ENCODE measurements at places on chromosomes 2 and 18.

DNA sequence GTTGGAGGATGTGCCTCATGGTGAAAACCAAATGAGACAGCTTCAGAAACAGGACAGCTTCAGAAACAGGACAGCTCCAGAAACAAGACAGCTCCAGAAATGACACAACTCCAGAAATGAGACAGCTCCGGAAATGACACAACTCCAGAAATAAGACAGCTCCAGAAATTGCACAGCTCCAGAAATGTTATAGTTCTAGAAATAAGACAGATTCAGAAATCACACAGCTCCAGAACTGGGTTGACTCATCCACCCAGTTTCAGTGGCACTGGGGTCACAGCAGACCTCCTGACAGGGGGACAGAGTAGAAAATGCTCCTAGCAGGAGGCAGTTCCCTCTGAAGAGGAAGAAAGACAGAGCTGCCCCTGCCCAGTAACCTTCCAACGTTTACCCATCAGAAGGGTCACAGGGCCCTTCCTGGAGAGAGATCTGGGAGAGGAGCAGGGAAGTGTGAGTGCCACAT lies 26.9 kb upstream of the COL6A3 start:
- DNase-seq = no peak
- H3K4me3 ChIP-seq = no peak overlapping the region
- H3K36me3 ChIP-seq = no peaks in the 10 kb centered on the region
- H3K27me3 ChIP-seq = no peaks in the 10 kb centered on the region

DNA sequence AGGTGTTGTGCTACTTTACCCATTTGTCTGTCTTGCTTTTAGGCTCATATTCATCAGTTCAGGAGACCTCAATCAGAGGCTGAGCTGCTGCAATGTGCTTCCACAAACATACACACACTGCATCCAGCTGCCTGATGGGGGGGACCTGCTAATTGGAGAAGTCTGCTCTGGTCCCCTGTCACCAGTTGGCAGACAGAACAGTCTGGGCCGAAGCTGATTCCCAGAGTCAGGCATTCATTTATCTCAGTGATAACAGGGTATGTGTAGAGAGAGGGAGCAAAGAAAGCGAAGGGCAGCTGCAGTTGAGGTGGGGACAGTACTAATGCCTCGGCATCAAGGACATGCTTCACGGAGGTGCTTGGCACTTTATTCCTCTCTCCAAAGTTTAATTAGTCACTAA lies 584.3 kb upstream of the PIK3C3 start:
- no peak overlapping the region for H3K27ac ChIP-seq
- H3K27me3 ChIP-seq = no peaks in the 10 kb centered on the region

DNA sequence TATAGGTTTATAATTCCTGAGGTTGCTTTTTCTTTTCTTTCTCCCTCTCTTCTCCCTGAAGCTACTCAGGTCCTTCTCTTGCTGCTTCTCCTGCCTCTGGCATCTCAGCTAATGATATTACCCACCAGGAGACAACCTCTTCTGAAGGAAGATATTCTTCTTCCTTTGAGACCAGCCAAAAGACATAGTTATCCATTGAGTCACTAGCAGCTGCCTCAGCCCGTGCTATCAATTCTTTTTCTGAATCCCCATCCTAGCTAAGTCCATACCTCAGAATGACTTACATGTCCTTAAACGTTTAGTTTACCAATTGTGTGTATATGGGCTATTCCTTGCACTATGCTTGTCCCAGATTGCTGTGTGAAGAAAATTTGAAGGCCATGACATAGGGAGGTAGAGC lies 25.0 kb upstream of the RNF103 start:
- H3K36me3 ChIP-seq = no peaks in the 10 kb centered on the region
- H3K27ac ChIP-seq = no peak overlapping the region
- H3K4me3 ChIP-seq = no peak overlapping the region
- no peak for DNase-seq

DNA sequence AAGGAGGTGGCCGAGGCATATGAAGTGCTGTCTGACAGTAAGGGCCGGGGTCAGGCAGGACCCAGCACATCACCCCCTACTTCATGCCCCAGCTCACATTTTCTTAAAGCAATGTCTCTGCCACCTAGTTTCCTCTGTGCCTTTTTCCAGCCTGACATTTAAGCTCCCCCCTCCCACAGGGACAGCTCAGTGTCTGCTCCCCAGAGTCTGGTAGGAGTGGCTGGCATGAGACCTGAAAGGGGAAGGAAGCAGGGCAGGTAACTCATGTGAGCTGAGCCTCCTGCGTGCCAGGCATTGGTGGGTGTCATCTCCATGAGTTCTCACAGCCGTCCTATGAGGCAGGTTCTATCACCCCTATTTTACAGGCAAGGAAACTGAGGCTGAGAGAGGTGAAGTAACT lies 1.5 kb downstream of the DNAJB2 start:
- peak overlapping the region; percentile 86 for H3K4me3 ChIP-seq
- DNase-seq = no peak
- H3K27me3 ChIP-seq = no peaks in the 10 kb centered on the region
- H3K27ac ChIP-seq = no peak overlapping the region

GRCh38 chr2:141959941-141960340 lies 170.9 kb downstream of the LRP1B start:
- DNase-seq = no peak
- no peaks in the 10 kb centered on the region for H3K36me3 ChIP-seq
- no peaks in the 10 kb centered on the region for H3K4me1 ChIP-seq
- peaks cover 34% of the 10 kb centered on the region for H3K27me3 ChIP-seq

DNA sequence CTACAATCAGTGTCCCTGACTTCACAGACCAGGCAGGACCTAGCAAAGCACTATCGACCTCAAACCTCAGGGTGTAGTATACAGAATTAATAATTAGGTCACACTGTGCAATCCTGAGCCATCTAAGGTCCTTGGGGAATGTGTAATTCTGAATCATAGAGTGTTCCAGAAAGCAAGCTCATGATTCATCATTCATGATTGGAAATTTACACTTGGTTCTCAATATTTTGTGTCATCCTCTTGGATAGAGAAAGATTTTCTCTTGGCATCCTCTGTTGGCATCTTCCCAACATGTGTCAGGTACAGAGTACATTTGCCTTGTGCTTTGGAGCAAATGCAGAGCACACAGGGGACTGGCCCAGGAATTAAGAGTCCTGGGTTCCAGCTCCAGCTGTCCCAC lies 245.0 kb upstream of the NT5C1B start:
- DNase-seq = peak; percentile 62
- no peaks in the 10 kb centered on the region for H3K27me3 ChIP-seq
- H3K4me3 ChIP-seq = no peak overlapping the region
- H3K36me3 ChIP-seq = peaks cover 2% of the 10 kb centered on the region

DNA sequence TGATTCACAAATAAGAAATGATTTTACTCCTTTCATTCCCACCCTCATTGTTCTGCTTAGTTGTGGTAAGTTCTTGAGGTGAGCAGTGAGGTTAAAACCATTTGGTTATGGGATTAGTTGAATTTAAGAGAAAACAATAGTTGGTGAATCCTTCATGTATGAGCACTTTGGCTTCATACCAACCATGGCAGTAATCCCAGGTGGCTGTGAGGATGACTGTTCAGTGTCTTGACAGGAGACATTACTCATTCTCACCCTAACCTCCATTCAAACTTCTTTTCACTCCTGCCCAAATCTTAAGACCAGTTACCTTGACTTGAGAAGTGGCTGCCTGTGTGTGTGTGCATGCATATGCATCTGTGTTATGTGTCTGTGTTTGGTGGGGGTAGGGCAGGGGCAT lies 143.1 kb downstream of the SETBP1 start:
- peak; percentile 84 for DNase-seq
- H3K4me3 ChIP-seq = no peak overlapping the region
- no peaks in the 10 kb centered on the region for H3K27me3 ChIP-seq
- H3K36me3 ChIP-seq = no peaks in the 10 kb centered on the region
- H3K27ac ChIP-seq = no peak overlapping the region

GRCh38 chr18:8264861-8265411 lies 344.3 kb upstream of the RAB12 start:
- H3K27ac ChIP-seq = no peak overlapping the region
- peaks cover 13% of the 10 kb centered on the region for H3K36me3 ChIP-seq
- no peaks in the 10 kb centered on the region for H3K27me3 ChIP-seq
- DNase-seq = no peak
- H3K4me1 ChIP-seq = peaks cover 6% of the 10 kb centered on the region
- H3K4me3 ChIP-seq = no peak overlapping the region

GRCh38 chr2:223123855-223124610 lies 72.0 kb downstream of the KCNE4 start:
- no peak overlapping the region for H3K27ac ChIP-seq
- no peaks in the 10 kb centered on the region for H3K4me1 ChIP-seq
- DNase-seq = no peak
- no peaks in the 10 kb centered on the region for H3K27me3 ChIP-seq
- no peaks in the 10 kb centered on the region for H3K36me3 ChIP-seq

DNA sequence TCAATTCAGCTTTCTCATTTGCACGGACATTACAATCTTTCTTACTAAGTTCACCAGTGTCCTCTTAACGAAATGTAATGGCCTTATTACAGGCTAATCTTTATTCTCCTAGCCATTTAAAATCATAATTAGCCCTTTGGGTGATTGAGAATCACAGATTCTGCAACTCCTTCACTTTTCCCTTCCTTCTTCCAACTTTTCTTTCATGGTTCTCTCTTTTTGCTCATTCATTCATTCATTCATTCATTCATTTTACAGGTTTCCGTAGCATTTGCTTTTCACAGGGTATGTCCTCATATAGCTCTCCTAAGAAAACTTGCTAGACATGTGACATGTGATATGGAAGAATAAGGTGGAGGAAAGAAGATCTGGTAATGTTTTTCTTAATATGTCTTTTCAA lies 16.0 kb downstream of the TBR1 start:
- no peaks in the 10 kb centered on the region for H3K4me1 ChIP-seq
- no peak overlapping the region for H3K4me3 ChIP-seq
- H3K36me3 ChIP-seq = no peaks in the 10 kb centered on the region
- no peaks in the 10 kb centered on the region for H3K27me3 ChIP-seq

- H3K4me3 ChIP-seq = no peak overlapping the region
- H3K36me3 ChIP-seq = no peaks in the 10 kb centered on the region
- H3K27me3 ChIP-seq = peaks cover 79% of the 10 kb centered on the region
- peaks cover 12% of the 10 kb centered on the region for H3K4me1 ChIP-seq
- H3K27ac ChIP-seq = no peak overlapping the region
- no peak for DNase-seq
Measured at GRCh38 chr18:37563931-37564392, 1.6 kb downstream of the CELF4 start.

- H3K27me3 ChIP-seq = no peaks in the 10 kb centered on the region
- DNase-seq = no peak
- no peaks in the 10 kb centered on the region for H3K4me1 ChIP-seq
- H3K27ac ChIP-seq = no peak overlapping the region
- H3K36me3 ChIP-seq = peaks cover 8% of the 10 kb centered on the region
- H3K4me3 ChIP-seq = no peak overlapping the region
Measured at GRCh38 chr18:36623681-36624190, 205.1 kb downstream of the TPGS2 start.

GRCh38 chr2:74242354-74243071 lies 44.1 kb downstream of the MTHFD2 start:
- no peak overlapping the region for H3K4me3 ChIP-seq
- no peak for DNase-seq
- H3K27me3 ChIP-seq = no peaks in the 10 kb centered on the region
- H3K27ac ChIP-seq = no peak overlapping the region

DNA sequence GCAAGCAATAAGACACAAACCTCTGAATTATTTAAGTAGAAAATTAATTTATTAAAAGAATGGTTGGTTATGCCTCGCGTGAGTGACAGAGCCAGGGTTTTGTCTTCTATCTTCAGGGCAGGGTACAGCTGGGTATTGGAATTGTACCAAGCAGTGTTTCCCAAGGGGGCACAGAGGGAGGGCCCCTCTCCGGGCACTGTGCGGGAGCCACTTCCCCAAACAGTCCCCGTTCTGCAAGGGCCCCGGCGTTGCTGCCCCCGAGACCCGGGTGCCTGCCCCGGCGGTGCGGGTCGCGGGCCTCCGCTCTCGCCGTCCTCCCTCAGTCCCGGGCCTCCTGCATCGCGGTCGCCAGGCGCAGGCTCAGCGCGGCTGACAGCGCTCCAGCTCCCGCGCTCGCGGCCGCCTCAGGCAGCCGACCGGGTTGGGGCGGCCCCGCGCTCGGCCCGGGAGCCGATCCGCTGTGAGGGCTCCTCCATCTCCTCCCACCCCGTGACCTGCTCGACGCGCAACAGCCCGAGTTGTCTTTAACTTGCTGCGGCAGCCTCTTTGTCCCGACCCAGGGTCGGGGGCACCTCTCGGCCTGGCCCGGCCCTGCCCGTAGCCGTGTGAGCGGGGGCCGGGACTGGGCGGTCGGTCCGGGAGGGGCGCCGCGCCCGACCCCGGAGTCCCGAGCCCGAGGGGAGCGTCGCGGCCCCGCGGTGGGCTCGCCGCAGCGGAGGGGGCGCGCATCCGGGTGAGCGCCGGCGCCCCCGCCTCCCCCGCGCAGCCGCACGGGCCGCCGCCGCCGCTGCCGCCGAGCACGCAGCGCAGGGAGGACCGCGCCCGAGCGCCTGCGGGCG lies 620 bp upstream of the GALNT1 start:
- peak overlapping the region; percentile 72 for H3K4me3 ChIP-seq
- H3K4me1 ChIP-seq = peaks cover 23% of the 10 kb centered on the region
- no peak overlapping the region for H3K27ac ChIP-seq
- H3K27me3 ChIP-seq = no peaks in the 10 kb centered on the region
- H3K36me3 ChIP-seq = peaks cover 13% of the 10 kb centered on the region

DNA sequence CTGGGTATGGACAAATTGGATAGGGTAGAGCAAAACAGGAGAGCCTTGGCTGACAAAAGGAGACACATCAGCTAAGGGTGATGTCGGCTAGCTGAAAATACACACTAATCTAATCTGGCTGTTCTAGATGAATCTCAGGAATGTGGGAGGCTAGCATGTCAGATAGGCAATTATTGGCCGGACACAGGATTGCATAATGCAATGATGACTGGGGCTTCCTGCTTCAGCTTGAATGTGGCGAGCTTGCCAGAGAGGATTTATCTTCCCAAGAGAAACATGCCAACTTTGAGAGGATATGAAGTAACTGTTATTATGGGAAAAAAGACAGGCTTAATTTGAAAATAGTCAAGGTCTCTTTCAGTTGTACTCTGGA lies 102.4 kb downstream of the TRIB2 start:
- H3K27ac ChIP-seq = peak overlapping the region; percentile 92
- H3K27me3 ChIP-seq = no peaks in the 10 kb centered on the region
- peak; percentile 98 for DNase-seq

- no peak overlapping the region for H3K27ac ChIP-seq
- DNase-seq = no peak
- no peaks in the 10 kb centered on the region for H3K4me1 ChIP-seq
- no peak overlapping the region for H3K4me3 ChIP-seq
Measured at GRCh38 chr18:35267809-35268208, 22.2 kb downstream of the ZSCAN30 start.

DNA sequence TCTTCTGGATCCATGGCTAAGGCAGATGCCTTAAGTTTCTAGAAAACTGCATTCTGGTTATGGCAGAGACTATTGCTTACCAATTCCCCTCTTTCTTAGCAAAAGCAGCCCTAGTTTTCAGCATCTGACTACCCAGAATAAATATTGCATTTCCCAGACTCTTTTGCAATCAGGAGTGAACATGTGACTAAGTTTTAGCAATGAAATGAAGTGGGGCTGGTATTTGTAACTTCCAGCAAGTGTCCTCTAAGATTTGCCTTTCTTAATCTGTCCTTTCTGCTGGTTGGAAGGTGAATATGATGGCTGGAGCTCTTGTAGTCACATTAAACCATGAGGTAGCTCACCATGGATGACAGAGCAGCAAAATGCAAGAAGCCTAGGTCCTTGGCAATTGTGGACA lies 132.9 kb upstream of the PKDCC start:
- no peak for DNase-seq
- no peak overlapping the region for H3K4me3 ChIP-seq
- no peaks in the 10 kb centered on the region for H3K36me3 ChIP-seq
- no peaks in the 10 kb centered on the region for H3K4me1 ChIP-seq
- H3K27me3 ChIP-seq = no peaks in the 10 kb centered on the region

All from MCF 10A (cell line).